ENCODE measurements at places on chromosomes 1 and 21.
A peak's percentile ranks its signal among the peaks of the same experiment; 100 is the strongest.

DNA sequence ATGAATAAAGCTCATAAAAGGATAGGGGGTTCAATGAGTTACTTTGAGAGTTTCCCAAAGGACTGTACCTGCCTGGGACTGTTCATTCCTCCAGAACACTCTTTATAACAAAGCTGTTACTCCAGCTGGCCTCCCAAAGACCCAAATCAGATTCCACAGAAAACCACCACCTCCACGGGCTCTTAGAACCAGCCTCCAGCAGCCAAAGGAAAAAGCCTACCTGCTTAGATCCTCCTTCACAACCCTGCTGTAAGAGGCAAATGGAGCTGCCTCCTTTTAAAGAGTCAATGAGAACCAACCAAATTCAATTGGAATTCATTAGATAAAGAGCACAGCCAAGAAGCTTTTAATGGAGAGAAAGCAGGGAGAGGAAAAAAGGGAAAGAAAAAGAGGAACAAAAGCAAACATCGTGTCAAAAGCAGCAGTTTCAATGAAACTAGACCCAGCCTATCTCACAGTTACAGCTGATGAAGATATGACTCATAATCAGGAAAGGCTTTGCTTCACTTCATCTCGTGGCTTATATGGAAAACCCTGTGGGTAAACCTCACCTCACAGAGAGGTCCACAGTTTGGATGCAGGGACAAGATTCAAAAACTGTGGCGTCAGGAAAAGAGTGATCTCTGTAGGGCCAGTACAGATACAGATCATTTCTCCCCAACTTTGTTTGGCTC lies 27.8 kb upstream of the FMO4 start:
- no peak for DNase-seq

GRCh38 chr1:156961709-156962108 lies 41.3 kb downstream of the LRRC71 start:
- peak; percentile 16 for DNase-seq

GRCh38 chr1:179080866-179081686 lies 794 bp upstream of the TOR3A start:
- DNase-seq, result no peak

GRCh38 chr1:228376262-228376628 lies 30.4 kb downstream of the TRIM11 start:
- DNase-seq, result no peak

DNA sequence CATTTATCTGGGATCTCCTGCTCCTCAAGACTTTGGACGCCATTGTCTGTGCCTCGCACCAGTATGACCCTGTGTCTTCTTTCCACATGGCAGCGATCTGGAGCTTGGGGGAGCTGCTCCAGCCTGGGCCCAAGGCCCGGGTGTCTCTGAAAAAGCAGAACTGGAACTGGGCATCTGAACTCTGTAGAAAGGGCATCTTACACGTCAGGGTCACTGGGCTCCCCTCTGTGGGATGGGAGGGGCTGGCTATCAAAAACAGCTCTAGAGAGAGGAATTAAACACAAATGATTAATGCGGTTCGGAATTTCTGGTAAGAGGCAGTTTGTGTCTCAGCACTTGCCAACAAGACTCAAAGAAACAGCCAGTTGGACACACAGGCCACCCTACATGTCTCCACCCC lies 16.1 kb downstream of the FCRL1 start:
- DNase-seq, result no peak

- DNase-seq, result no peak
Measured at GRCh38 chr1:113207019-113207418, 134.0 kb downstream of the LRIG2 start.

DNA sequence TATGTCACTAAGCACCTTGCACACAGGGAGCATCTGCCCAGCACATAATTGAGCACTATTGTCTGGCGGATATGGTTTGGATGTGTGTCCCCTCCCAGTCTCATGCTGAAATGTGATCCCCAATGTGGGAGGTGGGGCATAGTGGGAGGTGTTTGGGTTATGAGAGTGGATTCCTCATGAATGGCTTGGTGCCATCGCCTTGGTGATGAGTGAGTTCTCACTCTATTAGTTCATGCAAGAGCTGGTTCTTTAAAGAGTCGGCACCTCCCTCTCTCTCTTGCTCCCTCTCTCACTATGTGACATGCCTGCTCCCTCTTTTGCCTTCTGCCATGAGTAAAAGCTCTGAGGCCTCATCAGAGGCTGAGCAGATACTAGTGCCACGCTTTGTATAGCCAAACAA lies 9.5 kb downstream of the CTSK start:
- peak; percentile 85 for DNase-seq

DNA sequence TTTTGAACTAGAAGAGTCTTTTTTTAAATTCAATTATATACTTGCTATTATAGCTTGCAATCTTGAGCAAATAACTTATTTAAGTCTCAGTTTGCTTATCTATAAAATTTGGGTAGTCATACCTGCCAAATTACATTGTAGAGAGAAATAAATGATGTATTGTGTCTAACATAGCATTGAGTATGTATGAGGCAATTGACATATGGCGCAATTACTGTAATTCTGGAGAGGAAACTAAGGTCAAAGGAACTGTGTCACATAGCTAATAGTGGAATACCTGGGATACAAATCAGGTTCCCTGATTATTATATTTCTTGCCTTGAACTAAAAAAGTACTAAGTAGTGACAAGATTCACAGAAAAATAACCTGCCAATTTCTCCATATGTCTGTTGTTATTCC lies 302.5 kb downstream of the PDE4B start:
- DNase-seq, result peak; percentile 12

GRCh38 chr1:242017580-242018233 lies 18.8 kb upstream of the MAP1LC3C start:
- peak; percentile 83 for DNase-seq

DNA sequence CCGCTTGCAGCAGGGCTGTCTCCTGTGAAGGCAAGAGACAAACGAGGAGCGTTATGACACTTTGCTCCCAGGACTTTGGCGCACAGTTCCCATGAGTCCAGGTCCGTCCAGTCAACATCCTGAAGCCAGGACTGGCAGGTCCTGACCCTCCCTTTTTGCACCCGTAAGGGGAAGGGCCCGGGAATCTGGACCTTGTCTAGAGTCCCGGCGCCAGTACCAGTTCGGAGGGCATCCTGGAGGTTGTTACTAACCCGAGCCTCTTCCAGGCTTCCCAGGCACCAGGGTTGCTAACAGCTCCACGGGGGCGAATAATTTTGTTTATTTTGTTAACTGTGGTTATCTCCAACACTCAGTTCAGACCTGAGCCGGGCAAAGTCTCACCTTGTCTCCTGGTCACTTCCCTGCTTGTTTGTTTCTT lies 682 bp upstream of the RWDD3 start:
- no peak for DNase-seq

DNA sequence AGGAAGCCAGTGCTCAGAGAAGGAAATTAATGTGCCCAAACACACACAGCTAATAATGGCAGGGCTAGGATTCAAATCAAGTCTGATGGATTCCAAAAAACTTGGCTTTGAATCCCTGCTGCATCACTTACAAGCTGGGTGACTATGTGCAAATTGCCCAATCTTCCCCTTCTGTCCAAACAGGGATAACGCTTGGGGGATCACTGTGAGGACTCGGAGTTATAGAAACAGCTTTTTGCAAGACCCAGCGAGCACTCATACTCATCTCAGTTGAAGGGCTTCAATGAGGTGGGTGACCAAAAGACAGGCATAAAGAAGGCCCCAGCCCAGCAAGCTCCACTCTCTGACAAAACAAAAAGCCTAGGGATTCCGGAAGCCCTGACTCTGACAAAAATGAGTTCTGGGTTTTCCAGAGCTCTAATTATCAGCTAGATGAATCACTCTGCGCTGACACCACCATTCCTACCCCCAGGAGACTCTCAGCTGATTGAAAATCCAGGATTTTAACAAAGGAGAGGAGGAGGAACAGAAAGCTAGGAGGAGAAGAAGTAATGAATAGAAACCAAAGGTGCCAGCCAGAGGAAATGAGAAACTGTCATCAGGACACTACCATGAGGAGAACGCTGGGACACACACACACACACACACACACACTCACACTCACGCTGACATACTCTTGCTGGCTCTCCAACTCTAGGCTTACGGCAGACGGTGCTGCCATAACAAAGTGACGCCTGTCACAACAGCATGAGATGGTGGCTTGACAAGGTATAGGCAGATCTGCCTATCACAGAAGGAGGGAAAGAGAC lies 1.6 kb upstream of the STK40 start:
- no peak for DNase-seq

GRCh38 chr21:45306832-45307571 lies 19.3 kb upstream of the POFUT2 start:
- no peak for DNase-seq

- DNase-seq, result no peak
Measured at GRCh38 chr21:46051821-46052675, 45.9 kb upstream of the COL6A2 start.

DNA sequence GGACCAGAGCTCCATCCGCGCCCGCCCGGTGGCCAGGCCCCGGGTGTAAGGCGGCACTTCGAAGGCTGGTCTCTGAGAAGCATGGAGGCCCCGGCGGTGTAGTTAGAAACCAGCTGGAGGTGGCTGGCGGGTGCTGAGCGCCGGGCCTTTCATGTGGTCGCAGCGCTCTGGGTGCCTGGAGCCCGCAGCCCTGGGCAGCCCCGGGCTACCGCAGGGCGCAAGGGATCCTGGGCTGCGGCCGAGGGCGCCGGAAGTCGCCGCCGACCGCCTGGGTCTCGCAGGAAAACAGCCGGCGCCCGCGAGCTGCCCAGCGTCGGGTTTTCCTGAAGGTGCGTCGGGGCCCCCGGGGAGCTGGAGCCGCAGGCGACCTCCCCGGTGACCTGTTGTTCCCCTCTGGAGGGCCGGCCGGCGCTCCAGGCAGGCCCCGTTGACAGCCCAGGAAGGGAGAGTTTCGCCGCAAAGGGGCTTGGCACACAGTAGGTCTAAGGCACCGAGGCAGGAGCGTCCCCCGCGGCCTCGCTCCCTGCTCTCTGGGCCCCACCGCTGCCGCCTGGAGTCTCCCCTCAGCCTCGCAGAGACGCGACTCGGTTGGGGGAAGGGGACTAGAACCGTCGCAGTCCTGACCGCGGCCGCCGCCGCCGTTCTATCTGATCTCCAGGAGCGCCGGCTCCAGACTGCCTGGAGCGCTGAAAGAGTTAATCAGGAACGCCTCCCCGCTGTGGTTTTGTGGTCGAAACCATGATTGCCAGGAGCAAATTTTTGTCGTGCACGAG lies 2.7 kb downstream of the GRHL3 start:
- no peak for DNase-seq

- DNase-seq, result no peak
Measured at GRCh38 chr1:114003431-114003830, 24.2 kb downstream of the OLFML3 start.

- no peak for DNase-seq
Measured at GRCh38 chr1:154353966-154354365, 28.6 kb downstream of the ATP8B2 start.

GRCh38 chr1:15685820-15686219 lies 1.7 kb downstream of the PLEKHM2 start:
- DNase-seq, result no peak

- no peak for DNase-seq
Measured at GRCh38 chr1:82387012-82387366, 586.3 kb downstream of the ADGRL2 start.

DNA sequence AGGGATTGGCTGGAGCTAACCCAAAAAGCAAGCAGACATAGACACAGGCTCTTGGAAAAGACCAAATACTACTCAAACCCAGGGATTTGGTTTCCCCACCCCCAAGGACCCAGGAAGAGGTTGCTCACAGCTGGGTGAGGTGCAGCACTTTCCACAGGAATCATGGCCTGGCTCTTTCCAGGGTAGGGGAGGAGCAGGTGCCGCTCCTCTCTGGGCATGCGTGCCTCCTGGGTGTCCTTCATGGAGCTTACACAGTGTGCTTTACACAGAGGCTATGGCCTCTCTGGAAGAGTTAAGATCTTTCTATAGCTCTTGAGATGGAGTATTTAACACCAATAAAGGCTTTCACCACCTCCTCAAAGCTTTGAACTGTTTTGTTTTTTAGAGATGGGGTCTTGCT lies 88.3 kb downstream of the CD58 start:
- no peak for DNase-seq

DNA sequence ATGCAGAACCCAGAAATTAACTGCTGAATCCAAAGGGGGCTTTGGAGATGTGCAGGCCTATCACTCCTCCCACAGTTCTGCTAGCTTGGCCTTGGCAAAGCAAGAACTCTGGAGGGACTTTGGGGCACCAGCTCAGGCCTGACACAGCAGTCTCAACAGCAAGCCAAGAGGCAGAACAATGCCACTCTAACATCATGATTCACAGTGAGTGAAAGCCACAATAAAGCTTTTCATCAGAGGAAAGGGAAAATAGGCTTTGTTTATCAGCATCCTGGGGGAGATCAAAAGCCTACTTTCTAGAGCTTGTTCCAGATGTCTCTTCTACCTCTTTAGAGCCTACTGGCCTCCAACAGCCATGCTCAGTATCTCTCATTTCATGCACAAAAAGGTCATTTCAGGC lies 283.4 kb downstream of the KCNH1 start:
- no peak for DNase-seq

GRCh38 chr1:90707363-90707710 lies 9.8 kb downstream of the BARHL2 start:
- no peak for DNase-seq

GRCh38 chr1:112997781-112998180 lies 41.8 kb upstream of the SLC16A1 start:
- no peak for DNase-seq

GRCh38 chr1:43285269-43285990 lies at the start of gene C1orf210:
TSS of gene C1orf210 (minus strand) at chr1:43285581. CDS start at chr1:43283270, 2,311 bp downstream.
- DNase-seq, result peak; percentile 82

DNA sequence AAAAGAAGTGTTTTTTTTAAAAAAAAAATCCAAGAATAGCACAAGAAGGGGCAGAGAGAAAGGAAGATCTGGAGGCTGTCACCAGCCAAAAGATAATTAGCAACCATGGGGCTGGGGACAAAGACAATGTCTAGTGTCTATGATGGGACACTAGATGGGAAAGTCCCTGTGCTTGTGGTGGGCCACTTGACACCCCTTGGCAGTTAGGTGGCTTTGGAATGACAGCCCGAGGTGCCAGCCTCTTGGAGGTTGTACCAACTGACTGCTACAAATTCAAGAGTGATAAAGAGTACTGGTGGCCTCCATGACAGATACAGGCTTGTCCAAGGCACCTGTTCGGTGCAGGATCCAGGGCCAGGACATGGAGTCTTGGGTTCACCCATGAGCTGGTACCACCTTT lies 21.6 kb downstream of the ATP2B4 start:
- no peak for DNase-seq

DNA sequence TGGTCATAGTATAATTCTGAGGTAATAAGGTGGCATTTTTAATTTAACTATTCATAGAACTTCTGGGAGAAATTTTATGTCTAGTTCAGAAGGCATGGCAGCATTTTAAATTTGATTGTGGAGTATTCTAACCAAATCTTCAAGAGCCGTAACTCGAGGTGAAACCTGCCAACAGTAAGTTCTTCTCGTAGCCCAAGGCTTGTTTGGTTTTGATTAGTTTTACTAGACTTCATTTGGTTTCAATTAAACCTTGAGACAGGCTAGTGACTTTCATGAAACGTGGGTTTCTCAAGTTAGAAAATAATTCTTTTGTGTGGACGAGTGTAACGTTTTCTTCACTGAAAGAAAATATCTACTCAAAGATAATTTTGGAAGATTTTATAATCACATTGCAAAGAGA lies 395.5 kb downstream of the USP25 start:
- DNase-seq, result no peak

All from NCI-H2081 (cell line).